ENCODE measurements at places on chromosomes 11 and 22. TPM values are rescaled to one million over a fixed set of nuclear protein-coding genes. Genes with fewer than 3 reads are reported as not detected.

MMP27 gene
- 1.3 TPM for total RNA-seq

DDX25 gene
- total RNA-seq: 0.12 TPM

ART1 gene
- not detected for total RNA-seq

OR5A1 gene
- total RNA-seq: not detected

CD3D gene
- total RNA-seq: not detected

KRTAP5-4 gene
- not detected for total RNA-seq

PLEKHB1 gene
- 1.1 TPM for total RNA-seq
